ENCODE measurements at places on chromosomes 13 and 19. TPM values are rescaled to one million over a fixed set of nuclear protein-coding genes. Genes with fewer than 3 reads are reported as not detected.

GRCh38 chr13:21075011-21075378 lies 13.6 kb upstream of the LATS2 start:
- no peak for DNase-seq

GRCh38 chr13:37069597-37070103 lies 10.2 kb upstream of the SUPT20H start:
- DNase-seq, result no peak

- no peak for DNase-seq
Measured at GRCh38 chr19:3281026-3281425, 56.6 kb downstream of the CELF5 start.

Gene CLEC17A
- total RNA-seq, result not detected

DNA sequence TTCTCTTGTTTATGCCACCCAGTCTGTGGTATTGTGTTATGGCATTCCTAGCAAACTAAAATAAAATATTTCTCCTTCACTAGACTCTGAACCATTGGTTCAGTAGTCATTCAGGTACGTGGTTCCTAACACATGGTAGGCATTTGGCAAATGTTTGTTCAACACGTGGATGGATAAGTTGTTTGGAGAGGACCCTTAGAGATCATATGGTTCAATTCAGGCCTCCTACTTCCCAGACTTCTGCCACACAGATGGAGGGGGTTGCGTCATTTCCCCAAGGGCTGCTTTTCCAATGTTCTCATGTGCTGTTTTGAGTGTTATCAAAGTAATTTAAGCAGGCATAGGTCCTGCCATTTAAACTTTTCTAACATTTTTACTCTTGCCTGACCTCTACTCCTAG lies 6.7 kb downstream of the CXCL17 start:
- no peak for DNase-seq

Gene PSG7
- not detected for total RNA-seq

Gene FCER2
- total RNA-seq, result 0.20 TPM

GRCh38 chr13:42119875-42120274 lies 71.4 kb downstream of the DGKH start:
- no peak for DNase-seq

DNA sequence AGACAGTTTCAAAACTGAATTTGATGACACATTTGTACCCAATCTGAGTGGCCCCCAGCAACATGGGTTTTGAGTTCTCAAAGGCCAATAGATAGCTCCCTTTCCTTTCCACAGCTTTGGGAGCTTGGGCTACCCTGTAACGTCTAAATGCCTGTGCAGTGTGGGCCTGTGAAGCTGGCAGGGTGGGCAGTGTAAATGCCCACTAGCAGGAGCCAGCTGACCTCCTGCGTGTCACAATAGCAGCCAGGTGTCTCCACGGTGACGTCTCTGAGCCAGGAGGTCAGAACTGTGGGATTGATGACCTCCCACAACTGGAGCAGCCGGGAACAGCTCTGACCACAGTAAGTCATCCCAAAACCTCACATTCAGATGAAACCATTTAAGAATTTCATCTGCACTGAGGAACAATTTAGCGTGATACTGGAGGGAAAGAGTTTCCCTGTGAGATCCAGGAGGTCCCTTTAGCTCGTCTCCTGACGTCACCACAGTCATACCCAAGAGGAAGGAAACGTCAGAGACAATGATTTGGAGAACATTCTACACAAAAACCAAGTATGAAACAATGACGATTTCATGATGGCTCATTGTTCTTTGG lies at the start of gene IPO5:
IPO5 (plus strand) TSS at position 300 of the 595 bp plus-strand sequence. CDS start 23,022 bp downstream, outside the sequence.
- no peak for DNase-seq

Gene SIGLEC9
- not detected for total RNA-seq

Gene DCT
- total RNA-seq, result 0.12 TPM

Gene ERICH6B
- total RNA-seq, result not detected

Gene FOXA3
- 5.8 TPM for total RNA-seq

Gene GZMM
- total RNA-seq, result 0.59 TPM

GRCh38 chr13:32047088-32047487 lies 15.5 kb downstream of the FRY start:
- no peak for DNase-seq

GRCh38 chr13:43360892-43361610 lies 337.7 kb downstream of the DNAJC15 start:
- DNase-seq, result no peak

GRCh38 chr19:28020619-28021258 lies 1192.2 kb downstream of the UQCRFS1 start:
- DNase-seq, result no peak

Gene MYBPC2
- total RNA-seq, result not detected

Gene C19orf73
- 2.2 TPM for total RNA-seq

DNA sequence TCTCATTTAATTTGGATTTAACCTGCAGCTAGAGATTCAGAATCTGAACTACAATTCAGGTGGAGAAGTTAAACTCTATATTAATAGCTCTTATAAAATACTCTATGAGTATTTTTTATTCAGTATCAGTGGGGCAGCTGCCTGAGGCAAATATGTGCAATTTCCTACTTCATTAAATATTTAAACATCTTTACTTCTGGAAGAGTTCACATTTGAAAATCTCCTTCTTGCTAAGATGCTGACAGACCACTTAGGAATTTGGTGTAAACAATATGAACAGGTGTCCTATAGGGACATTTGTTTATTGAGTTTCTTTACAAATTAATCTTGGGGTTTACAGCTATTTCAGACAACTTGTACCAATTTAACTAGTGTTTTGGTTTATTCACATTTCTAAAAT lies 20.4 kb downstream of the STARD13 start:
- DNase-seq, result no peak
